ENCODE measurements at places on chromosomes 2 and 18. TPM values are rescaled to one million over a fixed set of nuclear protein-coding genes. Genes with fewer than 3 reads are reported as not detected.

DNA sequence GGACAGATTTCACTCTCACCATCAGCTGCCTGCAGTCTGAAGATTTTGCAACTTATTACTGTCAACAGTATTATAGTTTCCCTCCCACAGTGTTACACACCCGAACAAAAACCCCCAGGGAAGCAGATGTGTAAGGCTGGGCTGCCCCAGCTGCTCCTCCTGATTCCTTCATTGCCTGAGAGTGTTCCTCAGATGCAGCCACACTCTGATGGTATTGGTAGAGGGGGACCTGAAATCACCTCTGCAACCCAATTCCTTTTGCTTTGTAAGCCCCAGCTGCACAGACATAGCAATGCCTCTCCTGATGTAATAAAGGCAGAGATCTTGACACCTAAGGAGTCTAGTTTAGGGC is 1529.8 kb downstream of the RPIA start:
- DNase-seq = no peak

GRCh38 chr2:86027196-86027921 is 78.3 kb downstream of the POLR1A start:
- no peak for DNase-seq

DNA sequence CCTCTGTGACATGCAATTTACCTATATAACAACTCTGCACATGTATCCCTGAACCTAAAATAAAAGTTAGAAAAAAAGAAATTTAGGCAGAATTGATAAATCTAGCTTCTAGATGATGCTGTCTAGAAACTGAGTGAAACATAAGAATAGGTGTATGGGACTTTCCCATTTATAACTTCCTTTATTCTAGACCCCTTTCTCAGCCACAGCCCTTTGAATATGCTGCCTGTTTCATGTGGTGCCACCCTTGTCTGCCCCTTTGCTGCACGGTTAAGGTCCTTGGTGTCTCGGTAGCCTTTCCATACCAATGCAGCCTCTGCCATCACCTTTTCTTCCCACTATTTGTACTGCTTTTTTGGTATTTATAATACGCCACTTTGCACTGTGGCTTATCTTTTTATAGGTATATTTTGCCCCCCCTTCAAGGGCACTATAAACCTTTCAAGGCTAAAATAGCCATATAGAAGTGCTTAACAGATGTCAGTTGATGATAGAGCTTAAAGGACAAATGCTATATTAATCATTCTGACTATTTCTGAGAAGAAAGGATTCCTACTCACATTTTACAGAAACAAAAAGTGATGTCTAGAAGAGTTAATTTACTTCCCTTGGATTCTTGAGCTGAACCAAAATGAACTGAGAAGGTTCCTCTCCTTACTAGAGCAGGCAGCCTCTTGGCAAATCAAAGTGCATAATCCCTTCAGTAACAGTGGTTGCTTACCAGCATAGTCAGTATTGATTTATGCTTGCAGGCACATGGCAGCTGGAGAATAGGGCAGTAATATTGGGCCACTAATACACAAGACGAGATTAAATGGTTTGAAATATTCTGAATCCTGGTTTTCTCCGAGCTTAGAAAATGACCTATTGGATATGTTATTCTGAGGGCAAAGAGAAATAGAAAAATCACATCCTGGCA is 88.1 kb upstream of the CYP26B1 start:
- no peak for DNase-seq

GRCh38 chr2:88599527-88599926 is 27.7 kb downstream of the EIF2AK3 start:
- DNase-seq = no peak

- DNase-seq = peak; percentile 42
Measured at GRCh38 chr2:83817511-83817910, 641.6 kb downstream of the SUCLG1 start.

GLI2 gene
- 30.3 TPM for total RNA-seq

GRCh38 chr2:4553241-4553640 is 849.9 kb downstream of the DCDC2C start:
- DNase-seq = no peak

DNA sequence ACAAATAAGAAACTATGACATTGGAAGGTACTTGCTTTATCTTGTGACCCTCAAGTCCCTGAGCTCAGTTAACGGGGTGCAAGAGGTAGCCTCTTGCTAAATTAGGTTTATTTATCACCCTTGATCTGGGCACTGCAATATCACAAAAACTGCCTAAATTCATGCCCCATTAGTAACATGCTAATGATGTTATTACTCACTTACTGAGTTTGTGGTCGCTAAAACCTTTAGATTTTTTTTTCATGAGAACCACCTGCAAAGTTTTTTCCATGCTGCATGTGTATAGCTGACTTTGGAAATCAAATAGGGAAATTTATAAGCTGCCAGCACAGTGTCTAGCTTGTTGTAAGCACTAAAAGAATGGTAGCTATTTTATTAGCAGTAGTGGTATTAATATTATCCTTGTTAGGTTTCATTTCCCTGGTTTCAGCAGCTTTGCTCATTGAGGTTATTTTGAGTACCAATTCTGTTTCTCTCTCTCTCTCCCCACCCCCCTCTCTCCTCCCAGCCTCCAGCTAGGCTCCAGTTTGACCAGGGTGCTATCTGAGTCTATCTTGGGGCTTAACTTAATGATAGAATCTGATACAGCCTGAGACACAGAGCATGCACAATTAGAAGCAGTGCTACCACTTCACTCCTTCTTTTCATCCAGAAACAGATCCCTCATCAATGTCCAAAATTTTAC is 88.7 kb upstream of the ATP8B1 start:
- no peak for DNase-seq

- DNase-seq = no peak
Measured at GRCh38 chr2:71500426-71501079, 47.2 kb downstream of the DYSF start.

All from PC-3 (cell line).